ENCODE measurements at places on chromosomes 12 and 14. TPM values are rescaled to one million over a fixed set of nuclear protein-coding genes. Genes with fewer than 3 reads are reported as not detected.

DNA sequence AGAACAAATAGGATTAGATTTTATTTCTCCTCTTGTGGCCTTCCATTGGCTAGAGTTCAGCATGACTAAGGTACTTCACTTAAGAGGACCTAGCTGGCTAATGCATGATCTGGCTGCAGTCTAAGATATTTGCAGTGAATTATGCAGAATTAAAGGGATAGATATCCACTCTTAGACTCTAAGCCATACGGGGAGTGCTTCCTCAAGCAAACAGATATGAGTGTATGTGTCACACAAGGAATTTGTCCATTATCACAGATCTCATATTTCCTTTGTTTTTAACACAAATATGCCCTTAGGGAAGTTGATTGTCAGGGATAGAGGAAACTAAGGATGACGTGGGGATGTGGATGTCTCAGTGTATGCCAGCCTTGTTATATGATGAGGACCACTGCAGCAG is 88.1 kb upstream of the DHRS4 start:
- no peak for DNase-seq

DNA sequence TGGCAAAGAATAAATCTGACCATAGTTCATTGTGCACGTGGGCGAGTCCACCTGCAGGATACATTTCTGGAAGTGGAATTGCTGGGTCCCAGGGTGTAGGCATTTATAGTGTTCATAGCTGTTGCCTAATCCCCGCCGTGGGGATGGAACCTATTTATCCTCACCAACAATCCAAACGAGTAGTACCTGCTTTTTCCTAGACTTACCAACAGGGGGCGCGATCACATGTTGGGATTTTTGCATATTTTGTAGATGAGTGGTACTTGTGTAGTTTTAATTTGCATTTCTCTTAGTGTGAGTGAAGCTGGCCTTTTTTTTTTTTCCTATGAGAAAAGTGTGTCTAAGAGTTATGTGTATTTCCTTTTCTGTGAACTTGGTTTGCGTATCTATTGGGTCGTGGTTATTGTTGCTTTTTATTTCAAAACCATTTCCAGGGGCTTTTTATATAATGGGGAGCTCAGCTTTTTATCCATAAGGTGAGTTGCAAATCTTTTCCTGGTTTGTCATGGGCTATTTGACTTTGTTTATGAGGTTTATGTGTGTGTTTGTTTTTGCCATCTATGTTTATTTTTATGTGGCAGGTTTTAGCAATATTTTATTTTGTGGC is 67.2 kb downstream of the CCDC92 start:
- peak; percentile 67 for DNase-seq

GRCh38 chr12:25286837-25287236 is 36.1 kb upstream of the KRAS start:
- no peak for DNase-seq

DNA sequence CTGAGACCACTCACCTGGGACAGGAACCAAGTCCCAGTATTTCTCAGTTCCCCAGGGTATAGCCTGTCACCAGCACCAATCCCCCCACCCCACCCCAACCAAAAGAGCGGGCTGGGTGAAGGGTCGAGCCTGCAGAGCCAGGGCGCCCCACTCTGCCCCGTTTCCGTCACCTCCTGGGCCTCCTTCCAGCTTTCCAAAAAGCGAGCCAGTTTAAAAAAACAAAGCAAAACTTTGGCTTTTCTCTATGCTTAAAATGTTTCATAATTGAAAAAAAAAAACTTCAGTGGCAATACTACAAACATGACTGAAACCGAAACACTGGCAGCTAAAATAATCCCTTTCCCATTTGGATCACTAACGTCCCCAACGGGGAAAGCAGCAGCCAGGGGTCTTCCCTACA is 7.5 kb downstream of the CAMKK2 start:
- no peak for DNase-seq

DNA sequence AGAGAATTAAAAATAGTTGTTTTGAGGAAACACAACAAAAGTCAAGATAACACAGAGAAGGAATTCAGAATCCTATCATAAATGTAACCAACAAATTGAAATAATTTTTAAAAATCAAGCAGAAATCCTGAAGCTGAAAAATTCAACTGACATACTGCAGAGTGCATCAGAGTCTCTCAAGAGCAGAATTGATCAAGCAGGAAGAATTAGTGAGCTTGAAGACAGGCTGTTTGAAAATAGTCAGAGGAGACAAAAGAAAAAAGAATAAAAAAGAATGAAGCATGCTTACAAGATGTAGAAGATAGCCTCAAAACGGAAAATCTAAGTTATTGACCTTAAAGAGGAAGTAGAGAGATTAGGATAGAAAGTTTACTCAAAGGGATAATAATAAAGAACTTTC is 65.8 kb upstream of the PPP2R5C start:
- DNase-seq, result no peak

DNA sequence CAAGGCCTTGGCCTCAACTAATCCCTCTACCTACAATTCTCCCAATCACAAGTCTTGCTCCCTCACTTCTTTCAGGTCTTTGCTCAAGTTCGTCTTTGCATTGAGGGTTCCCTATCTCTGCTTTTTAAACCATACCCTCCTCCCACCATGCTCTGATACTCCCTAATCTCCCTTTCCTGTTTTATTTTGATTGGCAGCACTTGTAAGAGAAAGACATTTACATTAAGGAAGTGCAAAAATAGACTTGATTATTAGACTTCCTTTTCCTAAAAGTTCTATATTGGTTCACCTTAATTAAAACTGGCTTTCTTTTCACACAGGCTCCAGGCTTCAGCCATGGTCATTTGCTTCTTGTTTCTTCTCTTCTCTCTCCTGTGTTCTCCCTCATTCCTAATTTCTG is 18.3 kb upstream of the WIF1 start:
- no peak for DNase-seq

DNA sequence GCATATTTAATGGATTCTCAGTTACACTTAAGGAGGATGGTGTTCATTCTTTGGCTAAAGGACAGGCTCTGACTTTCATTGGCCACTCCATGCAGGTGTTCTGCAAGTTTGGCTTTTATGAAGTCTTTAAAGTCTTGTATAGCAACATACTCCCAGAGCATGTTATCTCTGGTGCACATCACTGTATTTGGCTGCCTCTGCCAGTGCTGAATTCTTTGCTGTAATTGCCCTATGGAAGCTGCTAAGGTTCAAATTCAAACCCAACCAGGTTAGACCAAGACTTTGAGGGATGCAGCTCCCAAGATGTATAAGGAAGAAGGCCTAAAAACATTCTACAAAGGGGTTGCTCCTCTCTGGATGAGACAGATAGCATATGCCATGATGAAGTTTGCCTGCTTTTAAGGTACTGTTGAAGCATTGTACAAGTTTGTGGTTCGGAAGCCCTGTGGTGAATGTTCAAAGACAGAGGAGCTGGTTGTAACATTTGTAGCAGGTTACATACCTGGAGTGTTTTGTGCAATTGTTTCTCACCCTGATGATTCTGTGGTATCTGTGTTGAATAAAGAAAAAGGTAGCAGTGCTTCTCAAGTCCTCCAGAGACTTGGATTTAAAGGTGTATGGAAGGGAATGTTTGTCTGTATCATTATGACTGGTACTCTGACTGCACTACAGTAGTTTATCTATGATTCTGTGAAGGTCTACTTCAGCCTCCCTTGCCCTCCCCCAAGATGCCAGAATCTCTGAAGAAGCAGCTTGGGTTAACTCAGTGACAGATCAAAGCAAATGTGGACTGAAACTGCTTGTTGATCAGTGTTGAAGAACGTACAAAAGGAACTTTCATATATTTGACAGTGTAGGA is 19.4 kb downstream of the TMEM116 start:
- no peak for DNase-seq

DNA sequence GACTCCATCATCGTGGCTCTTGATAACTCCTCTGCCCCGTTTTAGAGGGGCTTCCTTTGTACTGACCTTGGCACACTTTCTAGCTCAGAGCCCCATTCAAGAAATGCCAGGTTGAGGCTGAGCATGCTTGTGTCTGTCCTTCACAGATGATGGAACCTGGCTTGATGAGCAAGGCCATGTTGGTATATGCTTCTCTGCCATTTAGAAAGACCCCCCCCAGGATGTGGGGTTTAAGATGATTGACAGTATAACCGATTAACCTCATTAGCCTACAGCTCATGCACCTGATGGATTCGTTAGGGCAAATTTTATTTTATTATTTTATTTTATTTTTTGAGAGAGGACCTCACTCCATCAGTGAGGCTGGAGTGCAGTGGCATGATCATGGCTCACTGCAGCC is 21.0 kb downstream of the BATF start:
- no peak for DNase-seq

- no peak for DNase-seq
These were observed 41.2 kb downstream of the COCH start for GRCh38 chr14:30915596-30915995.

- no peak for DNase-seq
These were observed 154.0 kb downstream of the DAD1 start for GRCh38 chr14:22434901-22435550.

Gene KIF5A
- 1.0 TPM for total RNA-seq

Gene CLEC14A
- not detected for total RNA-seq

Gene ACSM4
- total RNA-seq, result not detected

Gene SYT1
- total RNA-seq, result not detected

Gene SPIC
- not detected for total RNA-seq

Gene LRRIQ1
- not detected for total RNA-seq

Gene KRT1
- 0.30 TPM for total RNA-seq
